Hematopoietic multipotent progenitor cell treated with erythropoietin and hydrocortisone succinate and interleukin-3 and kit ligand, for 15 days (in vitro differentiated cells): ENCODE measurements at places on chromosomes 12 and 14.

- no peak for DNase-seq
Measured at GRCh38 chr14:47390831-47391504, 284.4 kb downstream of the MDGA2 start.

DNA sequence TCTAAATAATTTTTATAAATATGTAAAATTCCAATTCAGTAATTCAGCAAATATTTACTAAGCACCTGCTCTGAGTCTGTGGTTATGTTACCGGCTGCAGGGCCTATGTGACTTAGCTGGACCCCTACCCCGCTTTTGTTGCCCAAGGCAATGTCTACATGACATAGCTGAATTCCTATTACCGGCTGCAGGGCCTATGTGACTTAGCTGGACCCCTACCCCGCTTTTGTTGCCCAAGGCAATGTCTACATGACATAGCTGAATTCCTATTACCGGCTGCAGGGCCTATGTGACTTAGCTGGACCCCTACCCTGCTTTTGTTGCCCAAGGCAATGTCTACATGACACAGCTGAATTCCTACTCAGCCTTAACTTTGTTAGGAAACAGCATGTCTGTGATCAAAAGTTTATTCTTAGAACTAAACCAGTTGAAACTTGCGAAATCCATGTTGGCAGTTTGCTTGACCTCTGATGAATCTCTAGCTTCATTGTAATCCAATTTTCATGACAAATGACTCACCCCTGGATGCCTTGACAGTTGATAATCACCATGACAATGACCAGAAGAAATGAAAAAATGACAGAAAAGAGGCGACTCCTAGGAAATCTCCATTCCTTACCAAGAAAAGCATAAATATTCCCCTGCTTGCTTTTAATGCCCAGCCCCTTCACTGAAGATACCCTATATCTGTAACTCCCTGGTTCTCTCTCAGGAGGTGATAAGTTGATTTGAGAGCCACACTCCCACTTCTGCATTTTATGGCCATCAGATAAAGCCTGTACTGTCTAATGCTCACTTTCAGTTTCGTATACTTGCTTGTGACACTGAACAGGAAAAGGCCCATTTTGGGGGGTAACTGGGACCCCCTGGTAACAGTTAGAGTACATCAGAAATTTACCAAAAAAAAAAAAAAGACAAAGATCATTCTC lies 148.4 kb upstream of the SYT10 start:
- DNase-seq = peak; percentile 36

- DNase-seq = no peak
Measured at GRCh38 chr12:53775478-53776145, 23.8 kb upstream of the CISTR start.

GRCh38 chr14:104688505-104689108 lies 811 bp upstream of the INF2 start:
- DNase-seq = peak; percentile 40

DNA sequence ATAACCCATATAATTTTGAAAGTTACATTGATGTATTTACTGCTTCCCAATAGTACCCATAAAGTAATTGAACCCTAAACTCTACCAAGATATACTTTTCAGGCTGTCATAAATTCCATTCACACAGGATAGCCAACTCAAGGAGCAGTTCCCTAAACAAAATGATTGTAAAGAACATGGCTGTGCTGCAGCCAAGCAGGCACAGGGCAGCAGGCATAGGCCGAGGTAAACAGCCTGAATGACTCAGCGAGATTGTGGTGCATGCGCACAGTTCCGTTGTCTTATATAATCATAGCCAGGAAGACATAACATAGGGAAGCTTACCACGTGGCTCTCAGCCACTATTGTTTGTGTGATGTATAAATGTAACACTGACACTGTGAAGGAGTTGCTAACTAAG lies 344.9 kb downstream of the FSCB start:
- no peak for DNase-seq

DNA sequence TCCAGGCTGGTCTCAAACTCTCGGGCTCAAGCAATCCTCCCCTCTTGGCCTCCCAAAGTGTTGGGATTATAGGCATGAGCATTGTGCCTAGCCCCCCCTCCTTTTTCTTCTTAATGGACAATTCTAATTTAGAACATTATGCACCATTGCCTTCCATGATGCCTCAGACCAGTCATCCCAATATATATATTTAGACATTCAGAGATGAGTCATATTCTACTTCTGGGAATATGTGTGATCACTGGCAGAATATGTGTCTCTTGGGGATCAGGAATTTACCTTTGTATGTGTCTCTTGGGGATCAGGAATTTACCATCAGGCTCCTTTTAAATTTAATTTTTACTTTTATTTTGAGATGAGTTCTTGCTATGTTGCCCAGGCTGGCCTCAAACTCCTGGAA lies 7.5 kb upstream of the CCDC177 start:
- no peak for DNase-seq

DNA sequence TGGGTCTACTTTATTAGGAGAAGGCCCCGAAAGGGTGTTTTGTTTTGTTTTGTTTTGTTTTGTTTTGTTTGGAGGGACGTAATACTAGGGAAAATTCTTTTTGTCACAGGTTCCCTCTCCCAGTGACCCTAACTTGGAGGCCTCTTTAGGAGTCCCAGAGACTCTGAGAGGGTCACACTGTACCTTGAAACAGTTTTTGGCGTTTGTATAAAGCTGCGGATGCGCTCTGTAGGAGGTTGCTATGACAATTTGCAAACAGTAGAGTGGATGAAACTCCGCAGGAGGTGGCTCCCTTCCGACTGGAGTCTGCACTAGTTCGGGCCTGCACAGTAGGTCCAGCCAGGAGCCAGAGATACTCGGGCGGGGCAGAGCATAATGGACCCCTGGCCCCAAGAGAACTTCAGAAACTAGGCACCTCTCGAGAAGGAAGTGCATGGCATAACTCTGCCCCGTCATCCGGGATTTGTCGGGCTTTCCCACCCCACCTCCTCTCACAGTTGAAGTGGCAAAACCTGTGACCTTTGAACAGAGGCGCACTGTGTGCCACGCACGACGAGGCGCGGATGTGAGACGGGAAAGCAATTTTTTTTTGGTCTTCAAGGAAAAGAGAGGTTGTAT lies 1.3 kb upstream of the DYRK2 start:
- no peak for DNase-seq

- DNase-seq = no peak
Measured at GRCh38 chr14:75418850-75419768, 8.7 kb upstream of the JDP2 start.

DNA sequence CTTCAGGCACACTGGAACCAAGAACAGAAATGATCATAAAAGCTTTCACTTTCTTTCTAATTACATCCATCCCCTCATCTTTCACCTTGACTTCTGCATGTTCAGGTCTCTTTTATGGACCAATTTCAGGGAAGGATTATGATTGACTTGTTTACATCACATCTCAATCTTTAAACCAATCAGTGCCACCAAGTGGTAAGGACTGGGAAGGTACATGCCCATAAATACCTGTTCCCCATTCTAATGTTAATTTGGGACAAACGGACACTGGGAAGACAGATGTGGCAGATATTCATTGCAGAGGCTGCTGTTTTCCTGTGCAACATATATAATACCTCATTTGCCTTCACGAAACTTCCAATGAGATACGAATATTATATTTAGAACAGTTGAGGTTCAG lies 978.1 kb downstream of the GALC start:
- no peak for DNase-seq

GRCh38 chr14:101810897-101811621 lies 49.5 kb downstream of the PPP2R5C start:
- peak; percentile 55 for DNase-seq

DNA sequence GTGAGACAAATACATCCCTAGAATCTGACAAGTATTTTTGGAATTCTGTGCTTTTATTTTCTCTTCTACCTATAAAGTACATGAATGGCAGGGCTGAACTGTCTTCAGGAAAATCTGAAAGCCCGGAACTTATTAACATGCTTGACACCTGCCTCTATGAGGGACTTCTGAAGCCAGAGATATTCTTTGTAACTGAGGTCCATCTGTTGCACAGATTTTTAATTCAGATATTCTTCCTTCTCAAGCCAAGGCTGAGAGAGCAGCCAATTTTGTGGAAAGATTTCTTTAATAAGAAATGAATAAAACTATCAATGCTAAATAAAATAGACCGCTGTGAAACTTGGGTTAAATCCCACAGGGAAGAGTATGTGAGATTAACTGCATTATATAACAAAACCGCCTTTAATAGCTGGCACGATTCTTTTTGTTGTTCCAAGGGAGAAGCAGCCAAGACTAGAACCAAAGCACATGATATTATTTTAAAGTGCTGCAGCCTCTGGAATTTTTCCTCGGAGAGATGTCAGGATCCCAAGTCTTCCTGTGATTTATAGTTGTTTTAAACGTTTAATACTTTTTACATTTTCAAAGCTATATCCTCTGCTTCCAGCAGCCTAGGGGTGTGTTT lies 148.9 kb downstream of the CRADD start:
- DNase-seq = no peak

DNA sequence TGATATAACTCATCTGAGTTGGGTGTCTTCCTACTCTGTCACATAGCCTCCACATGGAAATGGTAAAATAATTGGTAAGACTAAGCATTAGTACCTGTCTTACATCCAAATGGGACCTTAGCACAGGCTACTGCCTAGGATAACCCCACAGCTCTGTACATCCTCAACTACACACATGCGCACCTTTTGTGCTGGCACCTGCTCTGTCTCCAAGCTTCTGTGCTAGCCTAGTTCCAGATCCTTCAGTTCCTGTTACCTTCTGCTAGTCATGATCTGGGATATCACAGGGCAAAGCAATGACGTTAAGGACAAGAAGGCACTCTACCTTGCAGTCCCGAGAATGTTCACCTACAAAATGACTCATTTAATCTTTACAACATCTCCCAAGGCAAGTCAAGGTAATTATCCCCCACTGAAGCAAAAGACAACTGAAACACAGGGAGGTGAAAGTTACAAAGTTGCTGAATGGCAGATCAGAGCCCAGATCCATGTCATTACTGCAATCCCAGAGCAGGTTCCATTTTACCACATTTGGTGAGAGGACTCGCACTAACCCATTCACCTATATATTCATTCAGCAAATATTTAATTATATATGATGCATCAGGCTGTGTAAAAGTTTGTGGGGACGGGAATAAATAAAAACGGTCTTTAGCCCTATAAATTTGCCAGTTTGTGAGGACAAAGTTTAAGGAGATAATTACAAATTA lies 61.7 kb downstream of the PPM1H start:
- DNase-seq = no peak

DNA sequence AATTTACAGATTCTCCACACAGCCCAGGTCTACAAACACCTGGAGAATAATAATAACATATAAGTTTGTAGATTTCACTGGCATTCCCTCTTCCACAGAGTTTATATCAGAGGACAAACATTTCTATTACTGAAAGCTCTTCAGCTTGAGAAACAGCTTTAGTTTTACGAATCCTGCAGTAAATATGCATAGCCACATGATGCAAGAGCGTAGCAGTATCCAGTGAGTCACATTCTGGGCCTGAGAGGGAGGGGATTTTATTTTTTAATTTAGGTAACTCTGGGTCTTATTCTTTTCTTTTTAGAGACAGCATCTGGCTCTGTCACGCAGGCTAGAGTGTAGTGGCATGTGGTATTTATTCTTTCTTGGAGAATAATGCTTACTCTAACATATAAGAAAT lies 1002.8 kb downstream of the TRHDE start:
- no peak for DNase-seq

DNA sequence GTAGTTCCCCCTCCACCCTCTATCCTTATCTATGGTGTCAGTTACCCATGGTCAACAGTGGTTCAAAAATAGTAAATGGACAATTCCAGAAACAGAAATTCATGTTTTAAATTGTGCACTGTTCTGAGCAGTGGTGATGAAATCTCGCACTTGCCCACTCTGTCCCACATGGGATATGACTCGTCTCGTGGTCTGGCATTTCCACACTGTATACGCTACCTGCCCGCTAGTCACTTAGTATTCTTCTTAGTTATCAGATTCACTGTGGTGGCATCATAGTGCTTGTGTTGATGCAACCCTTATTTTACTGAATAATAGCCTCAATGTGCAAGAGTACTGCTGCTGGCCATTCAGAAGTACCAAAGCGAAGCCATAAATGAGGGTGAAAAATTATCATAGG lies 507.0 kb downstream of the SNAPC1 start:
- no peak for DNase-seq

DNA sequence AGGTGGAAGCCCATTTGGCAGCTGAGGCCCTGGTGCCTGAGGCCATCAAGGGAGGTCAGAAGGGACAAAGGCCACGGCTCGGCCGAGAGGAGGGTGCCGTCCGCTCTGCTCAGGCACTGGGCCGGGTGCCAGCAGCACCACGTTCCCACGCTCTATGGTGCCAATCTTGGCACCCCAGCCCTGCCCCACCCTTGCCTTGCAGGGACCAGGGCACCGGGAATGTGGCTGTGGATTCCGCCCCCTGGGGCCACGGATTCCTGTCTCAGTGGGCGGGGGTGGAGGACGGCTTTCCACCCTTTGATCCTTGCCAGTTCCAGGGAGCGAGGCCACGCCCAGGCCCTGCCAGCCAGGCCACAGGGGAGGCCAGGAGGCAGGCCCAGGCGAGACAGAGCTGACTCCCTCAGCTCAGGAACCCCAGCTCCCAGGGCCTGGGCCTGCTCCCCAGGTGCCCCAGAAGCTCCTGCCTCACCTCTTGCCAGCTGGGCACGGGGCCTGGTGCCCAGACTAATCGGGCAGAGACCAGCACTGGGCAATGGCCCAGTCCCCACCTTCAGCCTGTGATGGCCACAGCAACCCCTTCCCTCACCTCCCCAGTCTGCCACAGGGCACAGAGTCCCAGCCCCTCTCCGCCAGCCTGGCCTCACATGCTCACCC lies 26.4 kb upstream of the GPR132 start:
- DNase-seq = no peak

DNA sequence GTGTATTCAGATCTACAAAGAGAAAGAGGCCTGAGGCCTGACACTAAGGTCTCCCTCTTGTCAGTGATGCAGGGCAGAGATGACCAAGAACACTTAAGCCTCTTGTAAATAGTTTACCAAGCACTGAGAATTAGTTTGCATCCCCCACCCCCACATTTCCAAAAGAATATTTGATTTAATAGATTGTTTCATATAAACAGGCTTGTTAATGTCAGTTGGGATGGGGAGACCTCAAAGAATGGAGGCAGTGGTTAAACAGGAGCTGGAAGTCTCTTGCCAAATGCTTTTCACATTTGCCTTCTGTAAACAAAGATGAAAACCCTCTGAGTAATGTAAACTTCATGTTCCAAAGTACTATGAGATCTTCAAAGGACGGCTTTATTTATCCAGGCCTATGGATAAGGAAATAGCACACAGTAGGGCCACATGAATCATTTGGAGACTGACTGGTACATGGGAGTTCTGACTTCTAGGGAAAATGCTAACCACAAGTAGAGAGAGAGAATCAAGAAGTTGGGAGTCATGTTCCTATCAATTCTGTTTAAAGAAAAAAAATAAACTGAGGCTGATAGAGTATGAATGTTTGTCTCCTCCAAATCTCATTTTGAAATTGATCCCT lies 234.7 kb downstream of the ANO2 start:
- DNase-seq = no peak

GRCh38 chr14:20597108-20597507 lies 5.9 kb upstream of the RNASE12 start:
- DNase-seq = no peak

DNA sequence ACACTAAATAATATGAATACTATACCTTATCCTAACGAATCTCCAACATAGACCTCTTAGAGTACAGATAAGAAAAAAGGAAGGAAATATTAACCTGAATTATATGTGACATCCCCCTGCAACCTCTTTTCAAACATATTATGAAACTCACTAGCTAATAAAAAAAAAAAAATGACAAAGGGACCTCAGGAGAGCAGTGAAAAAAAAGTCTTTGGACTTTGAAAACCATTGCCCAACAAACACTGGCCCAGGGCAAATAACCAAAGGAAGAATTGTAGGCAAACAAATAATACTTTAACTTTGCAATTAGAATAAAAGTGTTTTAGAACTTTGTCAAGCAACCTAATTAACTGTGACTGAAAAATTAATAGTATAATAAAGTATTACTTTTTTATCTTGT lies 7.7 kb downstream of the SOX5 start:
- no peak for DNase-seq
